ENCODE measurements at places on chromosomes 1 and 21.
A peak's percentile ranks its signal among the peaks of the same experiment; 100 is the strongest.

DNA sequence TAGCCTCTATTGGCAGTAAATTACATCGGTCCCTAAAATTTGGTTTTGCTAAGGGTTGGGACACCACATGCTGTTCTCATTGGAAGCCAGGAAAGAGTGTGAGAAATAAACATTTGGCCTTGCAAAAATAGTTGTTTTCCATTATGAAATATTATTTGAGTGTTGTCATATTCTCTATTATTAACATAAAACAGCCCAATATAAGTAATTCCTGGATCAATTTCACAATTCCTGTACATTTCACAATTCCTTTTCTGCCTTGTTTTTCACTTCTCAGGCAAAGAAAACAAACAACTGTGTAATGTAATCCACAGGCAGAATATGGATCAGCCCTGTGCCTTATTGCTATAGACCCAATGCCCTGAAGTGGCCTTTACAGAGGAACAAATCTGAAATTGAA, 40.5 kb downstream of the C1orf87 start:
- no peak for ATAC-seq

GRCh38 chr1:9836632-9836960, 12.8 kb upstream of the CLSTN1 start:
- no peak for ATAC-seq

DNA sequence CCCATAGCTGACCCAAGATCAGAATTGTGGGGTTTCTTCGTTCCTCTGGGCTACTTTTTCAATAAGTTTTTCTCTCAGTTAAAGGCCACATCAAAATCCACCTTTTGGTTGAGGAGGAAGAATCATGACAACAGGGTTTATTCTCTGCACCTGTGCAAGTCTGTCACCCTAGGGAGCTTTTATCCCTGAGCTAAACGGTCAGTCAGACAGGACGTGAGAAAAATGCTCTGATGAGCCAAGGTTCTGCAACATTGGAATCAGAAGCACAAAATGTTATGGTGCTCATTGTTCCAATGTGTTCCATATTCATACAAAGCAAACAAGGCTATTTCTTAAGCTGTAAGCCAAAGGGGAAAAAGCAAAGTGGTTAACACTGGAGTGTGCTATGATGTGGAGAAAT, 7.4 kb upstream of the ERICH3 start:
- ATAC-seq: no peak

DNA sequence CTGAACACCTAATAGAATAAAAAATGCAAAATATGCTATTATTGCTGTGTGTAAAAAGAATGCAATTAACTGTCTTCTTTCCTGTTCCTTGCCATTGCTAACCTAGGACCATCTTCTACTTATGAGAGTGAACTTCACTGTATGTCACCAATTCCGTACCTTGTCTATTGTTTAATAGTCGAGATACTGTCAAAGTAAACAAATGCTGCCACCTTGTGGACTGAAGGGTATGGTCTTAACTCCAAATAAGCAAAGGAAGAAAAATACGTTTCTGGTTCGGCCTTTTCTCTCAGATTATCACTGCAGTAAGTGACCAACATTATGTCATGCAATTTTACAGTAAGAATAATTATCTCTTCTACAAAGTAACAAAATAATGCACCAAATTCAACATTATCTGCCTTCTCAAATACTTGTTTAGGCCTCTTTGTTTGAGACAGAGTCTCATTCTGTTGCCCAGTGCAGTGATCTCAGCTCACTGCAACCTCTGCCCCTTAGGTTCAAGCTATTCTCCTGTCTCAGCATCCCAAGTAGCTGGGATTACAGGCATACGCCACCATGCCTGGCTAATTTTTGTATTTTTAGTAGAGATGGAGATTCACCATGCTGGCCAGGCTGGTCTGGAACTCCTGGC, 133.4 kb downstream of the COP1 start:
- ATAC-seq: peak; percentile 59

GRCh38 chr1:155012026-155012546, 9.5 kb downstream of the ZBTB7B start:
- ATAC-seq: no peak

GRCh38 chr1:28197682-28198415, 21.4 kb upstream of the PTAFR start:
- no peak for ATAC-seq

DNA sequence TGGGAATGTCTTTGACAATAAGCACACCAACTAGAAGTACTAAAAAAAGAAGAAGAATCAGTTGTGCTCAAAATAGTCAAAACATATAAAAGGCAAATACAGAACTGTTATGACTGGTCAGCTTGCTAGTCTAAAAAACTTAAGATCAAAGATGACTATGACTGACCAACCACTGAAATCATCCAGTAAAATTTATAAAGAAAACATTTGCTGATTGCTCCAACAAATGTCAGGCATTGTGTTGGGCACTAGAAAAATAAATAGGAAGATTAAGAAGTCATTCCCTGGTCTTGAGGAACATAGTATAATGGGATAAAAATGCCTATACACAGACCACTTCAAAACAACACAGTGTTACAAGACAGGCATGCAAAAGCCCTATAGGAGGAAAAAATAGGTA, 9.3 kb upstream of the ANGPTL3 start:
- ATAC-seq: no peak

DNA sequence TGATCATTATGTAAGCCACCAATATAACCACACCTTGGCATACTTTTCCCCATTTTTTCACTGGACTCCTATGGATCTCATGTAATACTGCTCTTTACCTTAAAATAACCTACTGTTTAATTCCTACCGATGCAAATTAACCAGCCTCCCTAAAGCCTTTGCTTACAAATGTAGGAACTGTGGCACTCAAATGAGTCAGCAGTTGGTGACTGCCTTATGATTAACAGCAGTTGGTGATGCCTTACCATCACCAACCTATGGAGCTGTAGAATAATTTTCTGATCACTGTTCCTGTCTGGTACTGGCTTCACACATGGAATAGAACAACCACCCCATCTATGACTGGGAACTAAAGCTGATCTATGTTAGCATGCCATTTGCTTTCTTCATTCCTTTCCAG, 7.8 kb upstream of the NUDT17 start:
- no peak for ATAC-seq

DNA sequence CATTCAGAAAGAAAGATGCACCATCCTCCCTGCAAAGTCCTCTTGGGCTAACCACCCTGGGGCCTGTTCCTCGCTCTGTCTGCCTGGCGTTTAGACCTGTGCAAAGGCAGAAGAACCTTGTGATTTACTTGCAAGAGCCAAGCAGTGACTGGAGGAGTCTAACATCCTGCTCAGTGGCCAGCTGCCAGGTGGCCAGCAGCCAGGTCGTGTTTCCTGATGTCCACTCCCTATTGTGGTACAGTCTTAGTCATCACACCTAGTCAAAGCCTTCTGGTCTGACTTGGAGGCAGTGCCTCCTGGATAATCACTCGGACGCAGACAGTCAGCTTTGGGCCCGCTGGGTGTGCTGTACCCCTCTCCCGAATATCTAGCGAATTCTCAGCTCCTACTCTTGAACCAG, 118.1 kb downstream of the PGBD5 start:
- no peak for ATAC-seq

DNA sequence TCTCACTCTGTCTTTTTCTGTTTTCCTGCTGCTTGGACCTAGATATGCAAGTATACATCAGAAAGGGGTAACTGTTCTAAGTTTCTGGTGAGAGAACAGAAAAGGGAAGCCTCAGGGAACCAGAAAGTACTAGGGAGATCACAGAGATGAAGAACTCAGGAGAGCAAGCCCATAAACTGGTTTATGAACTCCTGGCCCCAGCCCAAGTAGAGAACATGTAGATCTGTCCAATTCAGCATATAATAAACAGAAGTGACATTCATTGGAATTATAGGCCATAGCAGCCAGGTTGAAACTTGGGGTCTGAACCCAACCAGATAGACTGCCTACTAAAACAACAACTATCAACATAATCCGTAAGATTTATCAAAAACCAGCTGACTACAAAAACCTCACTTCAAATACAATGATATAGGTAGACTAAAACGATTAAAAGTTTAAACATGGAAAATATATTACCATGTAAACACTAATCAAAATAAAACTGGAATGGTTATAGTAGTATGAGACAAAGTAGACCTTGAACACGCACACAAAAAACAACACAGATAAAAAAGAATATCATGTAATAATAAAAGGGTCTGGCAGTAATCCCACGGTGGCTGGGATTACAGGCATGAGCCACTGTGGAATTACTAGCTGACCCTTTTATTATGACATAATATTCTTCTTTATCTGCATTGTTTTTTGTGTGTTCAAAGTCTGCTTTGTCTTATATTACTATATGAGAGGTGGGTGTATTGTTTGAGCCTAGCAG, 65.0 kb downstream of the ZSWIM5 start:
- ATAC-seq: no peak

DNA sequence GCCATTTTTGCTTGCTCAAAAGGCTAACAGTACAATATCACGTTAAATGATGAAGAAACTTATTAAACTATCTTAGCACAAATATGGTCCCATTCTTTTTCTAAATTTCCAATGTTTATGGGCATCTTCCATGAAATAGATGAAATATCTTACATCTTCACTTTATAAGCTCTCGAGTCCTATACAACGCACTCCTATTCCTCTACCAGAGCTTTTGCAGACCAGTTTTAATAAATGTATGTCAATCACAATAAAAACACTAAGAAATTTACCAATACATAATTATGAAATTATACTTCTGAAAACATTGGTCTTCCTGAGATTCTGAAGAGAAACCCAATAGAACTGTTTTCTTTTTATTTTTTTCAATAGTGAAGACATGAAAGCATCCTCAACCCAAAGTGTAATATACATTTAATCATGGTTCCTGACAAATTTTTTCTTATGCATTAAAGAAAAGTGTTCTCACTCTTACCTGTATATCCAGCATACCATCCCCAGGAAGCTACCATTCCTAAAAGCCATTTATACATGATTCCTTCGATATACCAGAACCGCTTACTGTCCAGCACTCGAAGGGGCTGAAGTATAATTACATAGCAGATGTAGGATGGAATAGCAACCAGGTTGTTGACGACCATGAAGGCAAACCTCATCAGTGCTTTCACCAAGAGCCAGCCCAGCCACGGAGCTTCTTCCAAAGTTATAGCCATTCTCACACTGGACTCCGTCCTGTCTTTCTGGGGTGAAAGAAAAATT, 1.8 kb downstream of the LPGAT1 start:
- ATAC-seq: no peak

DNA sequence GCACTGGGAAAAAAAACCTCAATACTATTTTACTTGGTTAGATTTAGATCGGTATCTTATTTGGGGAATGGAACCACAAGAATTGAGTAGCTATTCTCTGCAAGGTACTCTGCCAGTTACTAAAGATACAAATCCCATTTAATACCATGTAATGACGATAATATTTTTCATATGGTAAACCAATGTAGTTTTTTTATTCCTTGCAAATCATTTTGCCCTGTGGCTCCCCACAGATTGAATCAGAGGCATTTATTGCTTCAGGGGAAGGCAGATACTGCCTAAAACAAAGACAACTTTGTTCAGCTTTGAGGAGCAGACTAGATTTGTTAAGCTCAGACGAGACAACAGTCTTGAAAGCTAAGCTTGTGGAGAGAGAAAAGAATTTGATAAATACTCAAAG, 226.7 kb upstream of the RUNX1 start:
- no peak for ATAC-seq

- ATAC-seq: no peak
These were observed 20.5 kb upstream of the NPHP4 start for GRCh38 chr1:6012529-6013318.

GRCh38 chr1:168472223-168472622, 71.6 kb downstream of the XCL2 start:
- ATAC-seq: peak; percentile 18

GRCh38 chr1:185152187-185152767, 4.5 kb downstream of the TRMT1L start:
- no peak for ATAC-seq

DNA sequence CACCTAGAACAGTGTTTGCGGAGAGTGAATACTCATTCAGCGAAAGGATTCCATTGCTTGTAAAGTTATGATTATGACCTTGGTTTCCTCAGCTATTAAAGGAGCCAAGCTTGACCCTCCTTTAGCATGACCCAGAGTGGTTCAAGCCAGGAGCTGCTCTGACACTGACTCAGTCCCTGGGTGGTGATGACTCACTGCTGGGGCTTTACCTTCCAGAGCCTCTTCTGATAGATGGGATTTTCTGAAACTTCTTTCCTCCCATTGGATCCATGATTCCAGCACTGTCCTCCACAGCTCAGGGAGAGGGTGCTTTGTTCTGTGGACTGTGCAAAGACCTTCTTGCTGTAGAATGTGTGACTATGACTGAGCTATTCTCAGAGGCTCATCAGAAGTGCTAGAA, 77.4 kb downstream of the S1PR1 start:
- peak; percentile 89 for ATAC-seq

DNA sequence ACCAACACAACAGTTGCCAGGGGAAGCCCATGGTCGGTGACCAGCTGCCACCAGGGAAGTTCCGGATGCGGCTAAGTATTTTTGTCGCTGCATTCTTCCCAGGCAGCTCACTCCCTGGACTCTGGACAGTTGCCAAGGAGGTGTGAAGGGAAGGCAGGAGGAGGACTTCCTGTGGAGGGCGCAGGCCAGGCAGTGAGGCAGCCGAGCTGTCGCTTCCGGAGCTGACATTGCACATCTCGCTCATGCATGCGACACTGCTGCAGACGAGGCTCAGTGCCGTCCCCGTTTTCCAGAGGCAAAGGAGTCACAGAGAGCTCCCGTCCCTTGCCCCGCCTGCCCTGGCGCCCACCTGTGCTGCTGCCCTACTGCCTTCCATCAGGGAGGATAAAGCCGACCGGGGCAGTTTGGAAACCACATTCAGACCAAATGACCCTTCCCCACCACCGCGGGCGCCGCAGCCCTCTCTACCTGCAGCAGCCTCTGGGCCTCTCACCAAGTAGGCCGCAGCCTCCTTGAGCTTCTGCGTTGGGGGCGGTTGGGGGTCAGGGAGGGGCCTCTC, 81.4 kb downstream of the NENF start:
- no peak for ATAC-seq

Measured in activated T-helper 17 cell treated with anti-CD3 and anti-CD28 coated beads, Interleukin-2, amount 50 U/mL, for 72 hours (primary cell).